ENCODE measurements at places on chromosomes 3 and 15.

- DNase-seq, result no peak
These were observed 20.9 kb upstream of the FSTL1 start for GRCh38 chr3:120471643-120472042.

GRCh38 chr15:83940136-83940535, 286.2 kb downstream of the ADAMTSL3 start:
- DNase-seq, result no peak

GRCh38 chr15:32657941-32658340, 16.4 kb downstream of the SCG5 start:
- no peak for DNase-seq

GRCh38 chr3:78976200-78976599, 791.6 kb downstream of the ROBO1 start:
- no peak for DNase-seq

GRCh38 chr15:38069511-38070011, 135.1 kb downstream of the TMCO5A start:
- DNase-seq, result no peak

GRCh38 chr3:57011022-57011421, 49.4 kb upstream of the SPATA12 start:
- no peak for DNase-seq

DNA sequence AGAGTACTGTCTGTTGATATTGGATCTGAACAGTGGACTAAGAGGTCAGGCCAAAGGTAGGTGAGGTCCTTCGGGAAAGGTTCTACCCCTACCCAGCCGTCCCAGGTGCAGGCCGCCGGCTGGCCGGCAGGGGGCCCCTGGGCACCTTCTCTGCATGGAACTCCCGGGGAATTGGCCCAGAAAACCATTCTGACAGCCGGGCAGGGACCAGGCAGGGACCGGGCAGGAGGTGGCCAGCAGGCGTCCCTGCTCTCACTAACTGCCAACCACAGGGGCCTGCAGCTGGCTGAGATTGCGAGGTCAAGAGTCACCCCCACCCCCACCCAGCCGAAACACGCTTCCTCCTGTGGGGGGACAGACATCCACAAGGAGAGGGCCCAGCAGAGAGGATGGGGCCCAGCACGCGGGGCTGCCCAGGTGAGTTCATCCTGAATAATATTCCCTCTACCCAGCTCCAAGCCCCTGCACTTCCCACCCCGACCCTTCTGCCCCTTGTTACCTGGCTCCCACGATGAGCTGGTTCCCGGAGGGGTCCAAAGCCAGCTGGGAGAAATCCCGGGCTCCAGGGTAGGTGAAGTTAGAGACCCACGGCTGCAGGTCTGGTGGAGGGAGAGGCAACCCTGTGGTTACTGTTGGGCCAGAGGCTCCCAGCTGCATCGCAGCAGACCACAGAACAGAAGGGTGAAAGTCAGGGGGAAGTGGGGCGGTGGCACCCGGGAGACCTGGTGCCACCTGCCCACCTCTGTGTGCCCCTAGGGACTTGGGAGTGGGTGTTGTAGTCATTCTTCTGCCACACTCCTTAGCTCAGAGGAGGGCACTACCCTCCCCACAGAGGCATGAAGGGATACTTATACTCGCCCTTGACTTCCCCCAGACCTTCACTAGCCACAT, 84.4 kb downstream of the SEMA5B start:
- DNase-seq, result no peak

DNA sequence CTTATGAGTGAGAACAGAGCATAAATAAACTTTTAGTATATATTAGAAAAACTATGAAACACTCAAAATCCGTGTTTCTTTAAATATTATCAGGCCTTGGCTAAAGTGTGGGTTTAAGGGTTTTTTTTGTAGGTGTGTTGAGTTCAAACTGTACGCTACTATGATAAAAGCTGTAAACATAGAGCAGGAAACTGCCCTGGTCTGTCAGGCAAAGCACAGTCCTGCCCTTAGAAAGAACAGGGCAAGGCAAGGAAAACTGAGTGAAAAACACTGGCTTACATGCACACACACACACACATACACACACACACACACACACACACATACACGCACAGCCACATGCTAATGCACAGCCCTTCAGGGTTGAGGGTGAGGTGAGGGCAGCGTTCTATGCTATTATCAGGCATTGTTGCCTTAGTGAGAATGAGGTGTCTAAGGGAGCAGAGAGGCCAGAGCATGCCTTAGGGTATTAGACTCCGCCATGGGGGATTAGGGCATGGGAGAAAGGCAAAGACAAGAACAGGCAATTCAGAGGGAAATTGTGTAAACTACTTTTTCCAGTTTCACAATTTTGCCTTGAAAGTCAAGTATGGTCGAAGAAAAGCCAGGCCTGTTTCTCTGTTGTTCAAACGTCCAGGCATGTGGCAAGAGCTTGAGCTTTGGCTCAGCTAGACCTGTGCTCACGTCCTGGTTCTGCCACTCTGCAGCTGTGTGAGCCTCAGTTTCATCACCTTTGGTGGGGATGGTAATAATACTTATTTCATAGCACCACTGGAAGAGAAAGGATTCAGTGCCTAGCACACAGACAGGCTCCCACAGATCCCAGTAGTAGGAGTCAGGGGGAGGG, 36.3 kb upstream of the TPM1 start:
- DNase-seq, result no peak

DNA sequence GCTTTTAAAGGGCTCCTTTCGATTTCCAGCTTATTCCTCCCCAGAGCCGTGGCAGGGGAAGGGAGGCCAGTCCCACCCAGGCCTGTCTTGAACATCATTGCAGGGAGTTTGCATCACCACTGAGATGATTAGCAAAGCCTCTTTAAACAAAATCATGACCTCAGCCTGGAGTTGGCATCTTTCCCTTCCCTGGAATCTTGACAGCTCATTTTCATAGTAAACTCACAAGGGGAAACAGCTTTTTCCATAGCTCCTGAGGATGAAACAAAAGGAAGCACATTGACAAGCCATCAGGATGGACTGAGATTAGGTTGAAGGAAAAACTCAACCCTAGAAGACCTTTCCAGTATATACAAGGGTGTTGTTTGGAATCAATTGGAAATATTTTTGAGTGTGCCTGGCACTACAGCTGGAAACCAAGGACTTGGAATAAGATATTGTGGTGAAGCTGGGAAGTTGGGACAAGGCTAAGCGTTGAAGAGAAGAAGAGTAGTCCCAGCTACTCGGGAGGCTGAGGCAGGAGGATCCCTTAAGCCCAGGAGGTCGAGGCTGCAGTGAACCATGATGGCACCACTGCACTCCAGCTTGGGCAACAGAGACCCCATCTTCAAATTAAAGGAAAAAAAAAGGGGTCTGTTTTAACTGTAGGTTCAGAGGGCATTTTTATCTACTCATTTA, 3.1 kb upstream of the LARP6 start:
- no peak for DNase-seq

DNA sequence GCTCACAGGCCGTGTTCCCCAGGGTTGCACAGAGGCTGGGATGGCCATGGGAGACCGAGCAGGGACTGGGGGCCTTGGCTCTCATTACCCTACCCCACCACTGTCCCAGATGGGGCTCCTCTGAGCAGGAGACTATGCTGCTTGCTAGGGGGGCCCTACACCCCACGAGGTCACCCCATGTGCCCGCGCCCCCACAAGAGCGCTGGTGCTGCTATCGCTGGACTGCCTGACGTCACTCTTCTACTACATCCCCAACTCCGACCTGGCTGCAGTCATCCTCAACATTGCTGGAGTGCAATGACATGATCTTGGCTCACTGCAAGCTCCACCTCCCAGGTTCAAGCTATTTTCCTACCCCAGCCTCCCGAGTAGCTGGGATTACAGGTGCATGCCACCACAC, 307.7 kb downstream of the ARRDC4 start:
- no peak for DNase-seq

DNA sequence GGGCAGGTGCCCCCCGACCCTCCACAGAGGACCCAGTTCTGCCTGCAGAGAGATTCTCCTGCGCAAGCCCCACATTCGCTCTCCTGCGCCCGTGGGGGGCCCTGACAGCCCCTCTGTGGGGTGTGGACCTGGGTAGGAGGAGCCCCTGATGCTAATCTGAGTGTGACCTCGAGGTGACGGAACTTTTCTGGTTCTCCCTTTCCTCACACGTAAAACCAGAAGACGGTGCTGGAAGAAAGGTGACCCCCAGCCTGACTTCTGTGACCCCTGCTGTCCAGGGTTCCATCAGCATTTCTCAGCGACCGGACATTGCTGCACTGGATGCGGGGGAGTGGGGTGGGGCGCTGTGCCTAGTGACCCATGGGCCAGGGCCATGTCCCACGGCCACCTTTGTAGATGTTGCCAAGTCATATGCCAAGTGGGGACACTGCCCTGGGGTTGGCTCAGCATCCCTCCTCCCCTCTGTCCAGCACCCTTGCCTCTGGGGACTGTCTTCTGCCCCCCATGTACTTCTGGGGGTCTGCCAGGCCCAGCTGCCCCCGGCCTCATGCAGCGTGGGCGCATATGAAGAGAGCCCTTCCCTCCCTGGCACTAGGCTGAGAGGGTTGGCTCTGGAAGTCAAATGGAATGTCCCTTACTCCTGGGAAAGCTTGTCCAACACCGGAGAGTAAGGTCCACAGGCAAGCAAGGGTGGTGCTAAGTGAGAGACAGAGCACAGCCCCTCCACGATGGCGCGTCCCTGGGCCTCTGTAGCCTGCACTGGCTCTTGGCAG, 129.1 kb upstream of the MEF2A start:
- DNase-seq, result no peak

DNA sequence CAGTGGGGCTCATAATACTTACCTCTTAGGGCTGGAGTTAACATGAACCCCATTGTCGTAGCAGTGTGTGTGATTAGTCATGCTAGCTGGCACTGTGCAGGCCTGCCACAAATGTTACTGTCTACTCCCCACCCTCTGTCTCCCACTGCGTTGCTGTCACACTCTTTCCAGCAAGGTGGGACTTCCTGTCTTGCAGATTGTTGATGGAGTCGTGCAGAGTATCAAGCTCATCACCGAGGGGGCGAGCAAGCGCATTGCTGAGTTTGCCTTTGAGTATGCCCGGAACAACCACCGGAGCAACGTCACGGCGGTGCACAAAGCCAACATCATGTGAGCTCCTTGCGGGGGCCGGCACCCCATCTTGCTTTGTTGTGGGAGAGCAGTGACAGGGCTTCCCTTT, 12.9 kb downstream of the IDH3A start:
- no peak for DNase-seq

- peak; percentile 59 for DNase-seq
These were observed at the start of gene KCNH8 for GRCh38 chr3:19147905-19148767. Gene KCNH8 (plus strand): TSS chr3:19148510. CDS start chr3:19148720, 210 bp downstream.

DNA sequence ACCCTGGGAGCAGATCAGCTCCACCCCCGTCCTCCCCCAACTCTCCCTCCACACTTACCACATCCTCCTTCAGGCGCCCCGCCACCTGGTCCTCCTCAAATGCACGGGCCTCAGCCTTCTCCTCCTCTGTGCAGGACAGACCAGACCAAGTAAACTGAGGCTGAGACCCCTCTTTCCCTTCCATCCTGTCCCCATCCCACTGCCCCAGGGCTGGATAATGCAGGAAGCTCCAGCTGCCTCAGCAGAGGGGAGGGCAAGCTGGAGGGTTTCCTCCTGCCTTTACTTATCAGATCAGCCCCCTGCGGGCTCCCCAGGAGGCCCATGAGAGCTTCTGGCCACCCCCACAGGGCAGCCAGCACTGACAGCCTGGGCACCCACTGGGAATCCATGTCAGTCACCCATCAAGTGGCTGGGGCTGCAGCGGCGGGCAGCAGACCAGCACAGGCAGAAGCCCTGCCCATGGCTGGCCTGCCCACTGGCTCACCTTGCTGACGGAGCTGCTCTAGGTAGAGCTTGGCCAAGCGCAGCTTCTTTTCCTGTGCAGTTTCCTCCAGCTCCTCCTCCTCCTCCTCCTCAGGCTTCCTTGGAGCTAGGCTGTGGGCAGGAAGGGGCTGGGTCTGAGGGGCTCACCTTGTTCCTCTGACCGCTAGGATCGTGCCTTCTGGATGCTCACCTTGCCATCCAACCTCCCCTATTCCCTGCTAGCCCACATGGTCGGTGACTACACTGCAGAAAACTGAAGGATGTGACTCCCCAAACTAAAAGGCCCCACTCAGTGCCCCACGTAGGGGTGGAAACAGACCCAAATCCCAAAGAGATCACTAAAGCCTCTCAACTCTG, 3.9 kb downstream of the RRP9 start:
- DNase-seq, result peak; percentile 59

GRCh38 chr3:46831316-46831715, 31.9 kb downstream of the MYL3 start:
- no peak for DNase-seq

DNA sequence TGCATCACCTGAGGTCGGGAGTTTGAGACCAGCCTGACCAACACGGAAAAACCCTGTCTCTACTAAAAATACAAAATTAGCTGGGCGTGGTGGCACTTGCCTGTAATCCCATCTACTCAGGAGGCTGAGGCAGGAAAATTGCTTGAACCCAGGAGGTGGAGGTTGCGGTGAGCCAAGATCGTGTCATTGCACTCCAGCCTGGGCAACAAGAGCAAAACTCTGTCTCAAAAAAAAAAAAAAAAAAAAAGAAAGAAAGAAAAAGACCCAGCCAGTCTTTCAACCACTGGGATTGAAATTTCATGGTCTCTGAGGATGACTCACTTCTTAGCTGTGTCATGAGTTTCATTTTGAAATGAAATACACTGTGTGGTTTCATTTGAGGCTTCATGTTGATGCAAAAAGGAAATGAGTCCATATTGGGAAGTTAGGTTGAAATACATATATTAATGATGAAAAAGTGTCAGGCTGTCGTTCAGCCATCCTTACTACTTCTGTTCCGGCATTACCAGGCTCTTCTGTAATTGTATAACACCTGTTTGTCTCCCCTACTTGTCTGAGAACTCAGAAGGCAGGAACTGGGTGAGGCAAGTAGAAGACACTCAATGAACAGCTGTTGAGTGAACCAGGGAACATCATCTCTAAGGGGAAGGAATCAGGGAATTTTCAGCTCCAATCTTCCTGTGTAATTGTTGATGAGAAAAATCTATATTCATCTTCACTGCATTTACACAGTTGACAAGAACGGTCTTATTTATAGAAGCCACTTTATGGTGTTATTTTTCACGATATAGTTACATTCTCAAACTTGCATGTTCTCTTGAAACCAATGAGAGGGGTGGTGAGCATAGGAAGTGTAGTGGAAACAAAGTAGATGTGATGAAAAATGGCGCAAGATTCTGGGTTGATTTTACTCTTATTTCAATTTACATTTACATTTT, 87.4 kb downstream of the NFKBIZ start:
- DNase-seq, result peak; percentile 63

- DNase-seq, result no peak
These were observed 101.0 kb upstream of the C3orf80 start for GRCh38 chr3:160124224-160124623.

- no peak for DNase-seq
These were observed 448.1 kb upstream of the WNT5A start for GRCh38 chr3:55935241-55935640.

- DNase-seq, result no peak
These were observed 61.5 kb upstream of the GOLIM4 start for GRCh38 chr3:168157099-168157700.

DNA sequence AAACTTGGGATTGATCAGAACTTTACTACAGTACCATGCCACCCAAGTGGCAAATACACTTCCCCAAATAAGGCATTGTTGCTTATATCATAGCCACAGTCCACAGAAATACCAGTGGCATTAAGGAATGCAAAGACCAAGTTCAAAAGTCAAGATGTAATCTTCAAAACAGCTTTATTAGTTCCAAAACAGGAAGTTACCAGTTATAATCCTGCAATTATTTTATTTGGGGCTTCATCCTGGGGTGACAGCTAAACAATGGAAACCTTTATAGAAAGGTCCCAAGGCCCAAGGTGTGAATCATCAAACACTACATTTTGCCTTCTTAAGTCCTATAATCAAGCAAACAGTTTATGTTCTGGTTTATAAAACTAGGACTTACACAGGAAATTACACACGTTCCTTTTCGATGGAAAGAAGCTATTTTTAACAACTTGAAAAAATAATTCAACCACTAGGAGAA, 30.3 kb upstream of the RNF7 start:
- no peak for DNase-seq

- no peak for DNase-seq
These were observed 80.9 kb upstream of the ARHGEF26 start for GRCh38 chr3:154040283-154040682.

Data from natural killer cell treated with Interleukin-12 subunit alpha and Interleukin-12 subunit beta and Interleukin-15 and Interleukin-18, amount 100 ng/mL, for 72 hours (primary cell).